Muscle of arm (tissue), 14 donors: ENCODE measurements at places on chromosomes 11 and 22.

DNA sequence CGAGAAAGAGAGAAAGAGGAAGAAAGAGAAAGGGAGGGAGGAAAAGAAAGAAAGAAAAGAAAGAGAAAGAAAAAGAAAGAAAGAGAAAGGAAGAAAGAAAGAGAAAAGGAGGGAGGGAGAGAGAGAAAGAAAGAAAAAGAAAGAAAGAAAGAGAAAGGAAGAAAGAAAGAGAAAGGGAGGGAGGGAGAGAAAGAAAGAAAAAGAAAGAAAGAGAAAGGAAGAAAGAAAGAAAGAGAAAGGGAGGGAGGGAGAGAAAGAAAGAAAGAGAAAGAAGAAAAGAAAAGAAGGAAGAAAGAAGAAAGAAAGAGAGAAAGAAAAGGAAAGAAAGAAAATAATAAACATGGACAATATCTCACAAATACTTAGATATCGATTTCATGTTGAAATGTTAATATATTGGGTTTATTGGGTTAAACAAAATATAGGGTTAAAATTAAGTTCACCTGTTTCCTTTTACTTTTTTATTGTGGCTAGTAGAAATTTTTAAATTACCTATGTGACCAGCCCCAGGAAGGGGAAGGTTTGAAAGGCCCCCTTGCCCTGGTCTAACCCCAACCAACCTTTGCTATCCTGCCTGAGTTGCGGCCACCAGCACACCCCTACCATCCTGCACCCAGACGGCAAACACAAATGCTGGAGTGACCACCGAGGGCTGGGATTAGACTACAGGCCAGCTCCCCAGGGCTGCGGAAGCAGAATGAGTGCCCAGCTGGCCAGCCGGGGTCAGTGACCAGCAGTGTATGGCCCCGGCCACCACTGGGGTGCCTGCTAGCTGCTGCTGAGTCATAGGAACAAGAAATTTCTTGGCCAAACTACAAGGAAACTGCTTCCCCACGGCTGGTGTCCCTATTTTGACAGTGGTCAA, 81.0 kb upstream of the FGF3 start:
- no peak for DNase-seq

GRCh38 chr11:33670250-33671011, 30.2 kb downstream of the C11orf91 start:
- DNase-seq: no peak

DNA sequence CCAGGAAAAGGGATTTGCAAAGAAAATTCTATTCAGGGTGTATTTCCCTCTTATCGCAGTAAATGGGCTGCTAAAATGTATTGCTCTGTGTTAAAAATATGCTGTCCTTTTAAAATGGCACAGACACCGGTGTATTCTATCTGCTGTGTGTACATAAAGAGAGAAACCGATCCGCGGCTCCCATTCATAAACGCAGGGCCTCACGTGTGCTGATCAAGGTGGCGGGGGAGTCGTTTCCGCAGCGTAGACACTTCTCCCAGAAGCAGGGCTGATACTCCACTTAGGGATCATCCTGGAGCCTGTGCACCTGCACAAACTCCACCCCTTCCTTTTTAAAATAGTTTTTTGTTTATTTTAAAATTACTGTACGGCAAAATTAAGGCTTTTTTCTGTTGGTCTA, 26.1 kb upstream of the IGSF9B start:
- DNase-seq: no peak

DNA sequence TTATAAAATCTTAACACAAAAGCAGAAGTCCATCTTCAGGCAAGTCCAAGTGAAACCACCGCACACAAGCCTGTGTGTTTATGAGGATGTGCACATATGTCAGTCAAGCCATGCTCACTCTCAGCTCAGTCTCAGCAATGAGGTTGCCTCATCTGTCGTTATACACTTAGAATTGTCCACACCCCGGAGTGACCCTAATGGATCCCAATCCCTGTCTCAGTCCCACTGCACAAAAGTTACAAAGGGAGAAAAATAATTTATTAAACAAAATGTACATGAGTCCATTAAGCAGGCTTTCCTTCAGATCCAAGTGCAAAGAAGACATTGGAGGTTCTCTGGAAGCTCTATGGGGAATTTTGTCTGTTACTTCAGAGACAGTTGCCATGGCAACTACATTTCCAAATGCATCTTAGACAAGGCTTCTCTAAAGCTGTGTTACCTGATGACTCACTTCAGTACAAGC, 24.4 kb downstream of the OR8B12 start:
- no peak for DNase-seq

GRCh38 chr11:46898396-46899095, 19.8 kb downstream of the LRP4 start:
- no peak for DNase-seq
